ENCODE measurements at places on chromosomes 1 and 21.

DNA sequence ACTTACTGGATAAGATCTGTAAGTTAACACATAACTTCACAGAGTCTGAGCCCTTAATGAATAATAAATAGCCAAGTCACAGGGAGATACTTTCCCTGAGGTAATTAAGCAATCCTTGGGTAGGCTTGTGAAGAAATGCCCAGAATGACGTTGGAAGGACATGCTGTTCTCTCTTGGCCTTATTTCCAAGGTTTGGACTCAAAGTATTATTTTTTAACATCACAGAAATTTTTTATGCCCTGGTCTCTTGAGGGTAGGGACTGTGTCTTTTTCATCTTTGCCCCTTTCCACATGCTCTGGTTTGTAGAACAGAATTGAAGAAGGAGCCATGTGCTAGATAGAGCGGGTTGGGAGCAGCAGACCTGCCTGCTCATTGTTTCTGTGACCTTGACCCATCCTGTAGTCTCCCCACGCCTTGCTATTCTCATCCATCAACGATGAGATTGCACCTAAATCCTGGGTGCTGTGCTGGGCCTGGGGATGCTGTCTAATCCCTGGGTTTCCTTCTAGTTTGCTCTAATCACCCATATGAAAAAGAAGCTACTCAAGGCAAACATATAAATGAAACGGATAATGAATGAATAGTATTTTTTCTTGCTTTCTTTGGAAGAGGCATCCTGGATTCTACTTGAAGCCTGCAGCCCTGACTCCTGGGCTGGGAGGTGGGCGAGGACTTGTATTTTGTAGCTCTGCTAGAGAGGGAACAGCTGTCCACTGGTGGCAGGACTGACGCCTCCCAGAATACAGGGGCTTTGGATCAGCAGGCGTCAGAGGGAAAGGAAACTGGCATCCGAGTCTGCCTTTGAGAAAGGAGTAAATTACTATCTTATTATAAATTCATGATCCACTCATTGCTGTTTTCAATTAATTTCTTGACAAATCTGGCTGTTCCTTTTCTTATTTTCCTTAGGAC lies 17.5 kb upstream of the LAMTOR5 start:
- no peak for DNase-seq

DNA sequence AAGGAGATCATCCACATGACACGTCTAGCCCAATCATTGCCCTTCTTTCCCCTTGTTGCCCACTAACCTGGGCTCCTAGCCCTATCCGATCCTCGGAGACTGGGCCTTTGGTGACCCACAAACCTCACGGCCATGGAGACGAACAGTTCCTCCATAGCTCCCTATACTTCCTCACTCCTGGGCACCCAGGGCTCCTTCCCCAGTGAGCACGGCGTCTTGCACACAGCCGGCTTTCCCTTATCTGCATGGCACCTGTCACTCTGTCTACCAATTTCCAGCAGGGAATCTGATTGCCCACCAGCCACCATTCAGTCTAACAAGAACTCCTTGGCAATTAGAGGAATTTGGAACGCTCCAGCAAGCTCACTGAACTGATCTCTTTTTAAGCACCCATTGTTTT lies 3.1 kb downstream of the GNG4 start:
- DNase-seq: no peak

GRCh38 chr1:37484325-37485051 lies 10.1 kb downstream of the ZC3H12A start:
- DNase-seq: no peak

DNA sequence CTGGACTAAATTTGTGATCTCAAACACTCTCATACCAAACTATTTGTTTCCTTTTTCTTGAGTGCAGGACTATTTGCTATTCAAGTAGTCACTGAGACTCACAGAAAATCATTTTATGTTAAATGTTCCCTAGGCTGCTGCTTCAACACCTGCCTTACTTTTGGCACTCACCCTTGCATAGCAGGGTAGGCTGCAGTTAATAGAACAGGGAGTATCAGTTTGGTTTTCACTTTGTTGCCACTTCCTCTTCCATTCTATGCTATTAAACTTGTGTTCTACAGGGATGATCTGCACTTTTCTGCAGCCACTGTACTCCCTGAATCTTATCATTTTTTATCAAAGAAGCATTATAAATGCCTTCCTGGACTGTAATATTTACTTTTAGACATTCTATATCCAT lies 148.7 kb upstream of the PRMT6 start:
- no peak for DNase-seq

DNA sequence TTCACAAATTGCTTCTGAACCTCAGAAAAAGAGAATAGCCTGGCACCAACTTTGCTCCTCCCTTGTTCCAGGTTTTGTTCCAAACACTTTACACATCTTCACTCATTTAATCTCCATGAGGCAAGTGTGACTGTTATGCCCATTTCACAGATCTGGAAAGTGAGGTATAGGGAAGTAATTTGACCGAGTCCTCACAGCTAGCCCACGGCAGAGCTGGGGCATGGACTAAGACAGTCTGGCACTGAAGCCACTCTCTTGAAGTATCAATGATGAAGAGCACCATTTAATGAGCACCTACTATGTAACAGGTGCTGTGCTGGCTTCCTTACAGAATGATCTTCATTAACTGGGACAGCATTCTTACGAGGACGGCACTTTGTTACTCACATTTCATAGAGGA lies 19.0 kb downstream of the C1QB start:
- DNase-seq: no peak

DNA sequence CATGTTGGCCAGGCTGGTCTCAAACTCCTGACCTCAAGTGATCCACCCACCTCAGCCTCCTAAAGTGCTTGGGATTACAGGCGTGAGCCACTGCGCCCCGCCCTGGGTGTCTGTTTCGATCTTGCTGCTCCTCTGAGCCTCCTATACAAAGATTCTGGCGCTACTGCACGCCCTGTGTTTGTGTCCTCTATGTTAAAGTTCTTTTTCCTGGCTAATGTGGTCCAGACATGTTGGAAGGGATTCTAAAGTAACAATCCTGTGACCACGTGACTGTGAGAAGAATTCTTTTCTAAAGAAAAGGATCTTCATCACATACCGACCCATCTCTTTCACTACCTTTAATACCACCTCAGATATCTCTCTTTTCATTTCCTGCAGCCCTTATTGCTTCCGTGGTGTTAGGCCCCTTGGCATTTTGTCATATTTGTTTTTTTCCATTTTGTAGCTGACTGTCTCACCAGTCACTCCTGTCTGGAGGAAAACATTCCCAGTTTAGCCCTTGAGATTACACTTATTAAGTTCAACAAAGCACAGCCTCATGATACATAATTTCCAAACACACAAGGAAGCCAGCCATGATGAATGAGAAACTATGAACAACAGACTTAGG lies 27.2 kb upstream of the ENO1 start:
- DNase-seq: no peak

GRCh38 chr1:245879091-245879490 lies 628.0 kb downstream of the SMYD3 start:
- no peak for DNase-seq

DNA sequence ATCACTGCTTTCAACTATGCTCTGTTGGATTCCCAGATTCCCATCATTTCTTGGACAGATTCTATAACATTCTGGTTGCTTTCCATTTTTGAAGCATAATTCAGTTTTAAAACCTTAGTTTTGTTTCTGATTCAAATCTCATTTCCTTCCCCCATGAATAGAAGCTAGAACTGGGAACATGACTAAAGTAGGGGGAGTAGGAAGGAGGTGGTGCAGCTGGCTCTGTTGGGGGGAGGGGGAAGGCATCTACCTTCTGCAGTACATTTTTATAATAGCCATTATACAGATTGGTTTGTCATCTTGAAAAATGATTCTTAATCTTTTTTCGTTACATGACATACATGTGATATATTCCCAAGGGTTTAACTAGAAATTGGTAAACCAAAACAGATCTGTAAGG lies 48.1 kb downstream of the SMG7 start:
- no peak for DNase-seq

All from activated T-helper 1 cell treated with Interleukin-2 at 50 U/mL for 16 hours (primary cell).